ENCODE measurements at places on chromosomes 5 and 9.

DNA sequence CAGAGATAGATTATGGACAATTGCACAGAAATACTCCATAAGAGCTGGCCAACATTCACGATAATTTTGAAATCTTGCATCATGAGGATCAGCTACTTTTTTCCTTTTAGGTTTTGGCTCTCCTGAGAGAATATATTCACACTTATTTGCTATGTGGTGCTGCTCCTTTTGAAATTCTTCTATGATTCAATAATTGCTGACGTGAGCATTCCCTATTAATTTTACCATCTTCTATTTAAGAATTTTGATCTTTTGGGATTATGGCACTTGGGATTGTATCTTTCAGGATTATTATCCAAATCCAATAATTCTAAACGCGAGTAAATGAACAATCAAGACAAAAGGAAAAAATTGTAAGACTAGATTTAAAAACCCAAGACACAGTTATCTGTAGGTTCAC is 358.8 kb downstream of the ELAVL2 start:
- no peak for DNase-seq

DNA sequence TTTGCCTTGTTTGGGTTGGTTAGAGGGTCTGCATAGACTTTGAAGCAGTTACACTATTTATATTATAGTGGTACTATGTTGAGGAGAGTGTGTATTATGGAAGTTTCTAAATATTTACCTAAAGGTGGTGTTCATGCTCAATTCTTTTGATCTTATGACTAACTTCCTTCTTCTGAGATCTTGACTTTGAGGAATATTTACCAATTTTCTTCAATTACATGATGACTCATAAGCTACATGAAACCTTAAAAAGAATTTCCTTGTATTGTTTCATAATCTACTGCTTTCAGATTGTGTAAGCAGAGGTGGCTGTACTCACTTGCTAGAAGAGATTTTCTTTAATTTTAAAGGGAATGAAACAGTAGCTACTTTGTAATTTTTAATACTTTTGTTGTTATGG is 276.1 kb downstream of the TAF11L14 start:
- no peak for DNase-seq

DNA sequence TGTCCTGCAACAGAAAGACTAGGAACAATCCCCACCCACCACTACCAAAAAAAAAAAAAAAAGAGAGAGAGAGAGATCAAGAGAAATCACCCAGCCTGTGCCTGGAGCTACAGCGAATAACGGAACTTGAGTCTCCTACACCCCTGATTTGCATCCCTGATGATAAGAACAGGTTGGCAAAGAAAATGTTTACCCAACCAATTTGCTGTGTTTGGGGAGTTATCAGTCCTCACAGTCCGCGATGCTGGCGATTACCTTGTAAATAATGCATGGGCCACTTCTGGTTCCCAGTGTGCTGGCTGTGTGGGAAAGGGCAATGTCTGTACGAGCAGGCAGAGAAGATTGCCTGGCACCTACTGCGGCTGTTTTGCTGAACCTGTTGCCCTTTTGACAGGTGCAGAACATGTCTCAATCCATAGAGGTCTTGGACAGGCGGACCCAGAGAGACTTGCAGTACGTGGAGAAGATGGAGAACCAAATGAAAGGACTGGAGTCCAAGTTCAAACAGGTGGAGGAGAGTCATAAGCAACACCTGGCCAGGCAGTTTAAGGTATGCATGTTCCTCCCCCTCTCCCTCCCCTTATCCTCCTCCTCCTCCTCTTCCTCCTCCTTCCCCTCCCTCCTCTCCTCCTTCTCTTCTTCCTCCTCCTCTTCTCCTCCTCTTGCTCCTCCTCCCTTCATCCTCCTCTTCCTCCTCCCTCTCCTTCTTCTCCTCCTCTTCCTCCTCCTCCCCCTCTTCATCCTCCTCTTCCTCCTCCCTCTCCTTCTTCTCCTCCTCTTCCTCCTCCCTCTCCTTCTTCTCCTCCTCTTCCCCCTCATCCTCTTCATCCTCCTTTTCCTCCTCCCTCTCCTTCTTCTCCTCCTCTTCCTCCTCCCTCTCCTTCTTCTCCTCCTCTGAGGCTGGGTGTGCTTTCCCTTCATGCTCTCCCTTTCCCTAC is 8.3 kb downstream of the OLFM1 start:
- DNase-seq, result no peak

DNA sequence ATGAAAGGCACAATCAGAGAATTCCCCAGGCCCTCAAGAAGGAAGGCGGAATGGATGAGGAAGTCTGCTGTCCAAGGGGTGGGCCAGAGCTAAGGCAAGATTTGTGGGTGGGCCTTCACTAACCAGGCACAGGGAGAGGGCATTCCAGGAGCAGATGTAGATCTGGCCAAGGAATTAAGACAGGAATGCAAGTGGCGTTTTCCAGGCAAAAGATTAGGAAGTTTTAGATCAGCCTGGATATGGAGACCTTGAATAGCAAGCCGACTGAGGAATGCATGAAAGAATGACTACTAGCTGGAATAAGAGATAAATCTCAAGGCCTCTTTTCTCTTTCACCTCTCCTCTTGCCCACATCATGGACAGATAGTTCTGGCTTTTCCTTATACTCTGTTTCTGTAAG is 68.5 kb downstream of the GHR start:
- DNase-seq, result no peak

- no peak for DNase-seq
Measured at GRCh38 chr5:142823126-142823525, 52.9 kb downstream of the ARHGAP26 start.

DNA sequence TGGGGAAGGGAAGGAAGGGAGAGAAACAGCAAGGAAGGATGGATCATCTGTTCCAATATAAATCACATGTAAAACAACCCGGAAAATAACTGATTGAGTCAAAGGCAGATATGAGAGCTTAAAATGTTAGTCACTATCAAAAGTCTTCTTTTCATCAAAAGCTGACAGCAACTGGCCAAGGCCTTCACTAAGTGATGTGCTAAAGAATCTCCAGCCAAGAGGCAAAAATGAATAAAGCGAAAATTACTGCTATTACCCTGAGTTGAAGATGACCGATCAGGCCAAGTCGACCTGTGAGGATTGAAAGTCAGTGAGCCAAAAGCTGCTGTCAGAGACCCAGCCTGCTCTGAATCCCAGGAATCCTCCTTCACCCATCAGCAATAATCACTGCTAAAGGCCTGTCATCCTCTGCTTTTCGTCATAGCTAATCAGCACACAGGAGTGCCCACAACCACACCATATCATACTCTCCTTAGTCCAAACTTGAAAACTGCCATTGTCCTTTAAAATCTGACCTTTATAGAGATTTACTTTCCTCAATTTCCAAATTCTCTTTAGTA is 736.9 kb downstream of the TLE1 start:
- DNase-seq, result no peak

GRCh38 chr9:125909459-125909858 is 162.3 kb downstream of the PBX3 start:
- DNase-seq, result no peak

- no peak for DNase-seq
Measured at GRCh38 chr5:178126556-178126955, 4.3 kb upstream of the RMND5B start.

DNA sequence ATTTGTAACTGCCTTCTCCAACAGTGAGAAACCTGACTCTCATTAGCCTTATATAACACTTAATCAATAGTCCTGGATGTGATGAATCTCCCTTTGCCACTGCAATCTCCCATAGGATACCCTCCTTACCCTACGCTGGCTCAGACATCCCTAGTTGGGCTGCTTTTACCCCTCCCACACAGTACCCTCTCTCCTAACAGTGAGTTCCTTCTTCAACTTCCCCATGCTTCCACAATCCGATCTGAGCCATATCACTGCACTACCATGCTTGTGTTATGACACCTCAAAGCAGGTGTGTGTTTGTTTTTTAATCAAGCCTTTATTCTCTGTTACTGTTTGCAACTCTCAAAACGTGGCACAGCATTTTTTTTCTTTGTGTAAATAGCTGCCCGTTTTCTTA is 60.5 kb upstream of the C9orf72 start:
- no peak for DNase-seq

DNA sequence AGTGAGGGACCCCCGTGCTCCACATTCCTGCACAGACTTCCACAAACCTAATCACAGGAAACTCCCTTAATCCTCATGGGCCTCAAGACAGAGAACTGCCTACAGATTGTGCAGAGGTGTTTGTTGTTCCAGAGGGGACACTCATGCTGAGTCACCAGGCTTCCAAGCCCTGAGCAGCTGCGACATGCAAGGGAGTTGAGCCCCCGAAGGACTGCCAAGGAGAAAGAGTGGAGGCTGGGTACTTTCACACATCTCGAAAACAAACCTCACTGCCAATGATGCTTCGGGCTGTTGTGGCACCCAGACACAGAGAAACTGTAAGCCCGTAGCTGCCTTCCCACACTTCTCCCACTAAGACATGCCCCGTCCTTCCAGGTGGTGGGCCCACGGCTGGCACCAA is 480.8 kb downstream of the CDH12 start:
- DNase-seq, result no peak

DNA sequence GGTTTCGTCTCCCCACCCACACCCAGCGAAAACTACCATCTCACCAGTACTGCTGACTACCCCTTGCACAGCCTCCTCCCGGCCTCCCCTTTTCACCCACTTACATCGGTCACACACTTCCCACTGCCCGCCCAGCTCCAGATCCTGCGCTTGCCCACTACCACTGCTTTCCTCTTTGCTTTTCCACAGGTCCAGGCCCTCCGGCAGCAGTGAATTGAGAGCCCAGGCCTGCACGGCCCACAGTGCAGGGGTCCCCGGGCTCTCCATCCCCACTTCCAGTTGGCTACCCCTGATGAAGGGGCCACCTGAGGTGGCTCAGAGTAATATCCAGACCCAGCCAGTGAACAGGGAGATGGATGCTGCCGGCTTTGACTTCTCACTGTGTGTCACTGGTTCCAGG is 120.2 kb upstream of the FSTL4 start:
- DNase-seq, result no peak

DNA sequence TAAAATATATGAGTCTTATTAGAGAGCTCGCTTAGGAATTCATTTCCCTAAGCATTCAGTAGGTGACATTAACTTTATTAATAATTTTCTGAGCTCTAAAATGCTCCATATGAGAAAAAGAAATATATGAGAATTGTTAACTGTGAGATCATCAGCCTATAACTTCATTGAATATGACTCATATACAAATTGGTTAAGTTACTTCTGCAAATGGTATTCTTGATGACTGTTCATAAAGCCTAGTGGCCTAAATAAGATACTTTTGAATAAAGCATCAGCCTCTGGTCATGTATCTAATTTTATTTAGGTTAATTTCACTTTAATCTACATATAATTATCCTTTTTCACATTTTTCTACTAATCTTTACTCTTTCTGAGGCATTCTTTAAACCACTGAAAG is 710.2 kb upstream of the ACO1 start:
- no peak for DNase-seq

GRCh38 chr9:23686896-23687295 is 139.1 kb downstream of the ELAVL2 start:
- no peak for DNase-seq

GRCh38 chr5:94544031-94544650 is 74.3 kb downstream of the KIAA0825 start:
- DNase-seq, result no peak

DNA sequence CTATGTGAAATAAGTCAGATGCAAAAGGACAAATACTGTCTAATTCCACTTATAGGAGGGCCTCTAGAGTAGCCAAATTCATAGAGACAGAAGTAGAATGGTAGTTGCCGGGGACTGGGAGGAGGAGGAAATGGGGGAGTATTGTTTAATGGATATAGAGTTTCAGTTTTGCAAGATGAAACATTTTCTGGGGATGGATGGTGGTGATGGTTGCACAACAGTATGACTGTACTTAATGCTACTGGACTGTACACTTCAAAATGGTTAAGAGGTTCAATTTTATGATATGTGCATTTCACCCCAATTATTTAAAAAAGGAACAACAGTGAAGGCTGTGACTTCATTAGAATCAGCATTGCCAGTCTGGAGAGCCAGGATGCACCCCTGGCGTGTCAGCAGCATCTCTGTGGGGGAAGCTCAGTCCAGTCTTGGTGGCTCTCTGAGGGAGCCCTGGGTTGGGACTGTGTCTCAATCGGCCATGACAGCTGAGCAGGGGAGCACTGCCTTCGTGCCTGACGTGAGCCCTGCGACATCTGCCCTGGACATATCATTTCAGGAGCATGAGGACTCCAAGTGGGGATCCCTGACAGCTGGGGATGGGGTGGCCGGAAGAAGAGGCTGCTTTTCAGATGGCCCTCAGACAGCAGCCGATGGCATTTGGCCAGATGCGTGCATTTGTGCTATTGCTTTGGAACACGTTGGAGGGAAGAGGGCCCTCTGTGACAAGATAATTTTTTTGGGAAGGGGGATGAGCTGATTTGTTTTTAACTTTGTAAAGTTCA is 130.8 kb upstream of the STC2 start:
- DNase-seq, result no peak

DNA sequence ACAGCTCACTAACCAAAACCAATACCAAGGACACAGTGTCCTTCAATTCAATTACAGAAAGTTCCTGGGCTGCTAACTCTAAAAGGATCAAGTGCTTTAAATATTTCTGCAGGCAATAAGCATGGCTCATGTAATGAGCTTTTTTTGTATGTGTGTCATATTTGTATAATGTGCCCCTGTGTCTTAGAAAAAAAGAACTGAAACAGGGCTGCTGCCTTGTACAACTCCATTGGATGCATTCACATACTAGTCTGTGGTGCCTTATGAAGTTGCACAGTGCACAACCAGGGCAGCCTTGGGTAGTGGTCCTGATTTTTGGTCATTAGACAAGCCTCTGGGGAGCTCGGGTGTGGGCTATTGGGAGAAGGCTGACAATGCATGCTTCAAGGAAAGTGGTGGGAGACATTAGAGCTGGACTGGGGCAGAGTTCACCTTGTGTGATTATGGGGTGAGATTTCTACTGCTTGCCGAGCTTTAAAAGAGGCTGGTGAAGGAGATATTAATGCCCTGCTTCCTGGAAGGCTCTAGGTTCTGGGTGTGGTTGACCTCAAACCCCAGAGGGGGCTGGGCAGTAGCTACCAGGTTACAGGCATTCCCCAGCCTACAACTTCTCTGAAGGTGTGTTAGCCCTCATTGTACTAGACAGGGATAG is 3.6 kb upstream of the CPEB4 start:
- no peak for DNase-seq

GRCh38 chr9:127053960-127054359 is 68.5 kb downstream of the ANGPTL2 start:
- no peak for DNase-seq

GRCh38 chr9:103183701-103184171 is 188.6 kb downstream of the CYLC2 start:
- no peak for DNase-seq

DNA sequence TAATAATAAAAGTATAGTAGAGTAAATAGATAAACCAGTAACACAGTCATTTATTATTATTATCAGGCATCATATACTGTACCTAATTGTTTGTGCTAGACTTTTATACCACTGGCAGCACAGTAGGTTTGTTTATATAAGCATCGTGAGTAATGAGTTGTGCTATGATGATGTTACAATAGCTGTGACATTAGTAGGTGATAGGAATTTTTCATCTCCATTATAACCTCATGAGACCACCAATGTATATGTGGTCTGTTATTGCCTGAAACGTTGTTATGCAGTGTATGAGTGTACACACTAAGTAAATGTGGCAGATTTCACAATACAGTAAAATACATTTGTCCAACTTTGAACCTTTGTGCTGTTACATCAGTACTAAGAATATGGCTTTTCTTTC is 72.7 kb upstream of the SPATA31D4 start:
- no peak for DNase-seq

GRCh38 chr5:34042321-34042720 is 692 bp downstream of the C1QTNF3 start:
- no peak for DNase-seq

Data from stimulated activated CD8-positive, alpha-beta memory T cell treated with anti-CD3 and anti-CD28 coated beads, Interleukin-4, amount 100 ng/mL, for 1 hour (primary cell).